LoVo (cell line): ENCODE measurements at places on chromosomes 5 and 9.

DNA sequence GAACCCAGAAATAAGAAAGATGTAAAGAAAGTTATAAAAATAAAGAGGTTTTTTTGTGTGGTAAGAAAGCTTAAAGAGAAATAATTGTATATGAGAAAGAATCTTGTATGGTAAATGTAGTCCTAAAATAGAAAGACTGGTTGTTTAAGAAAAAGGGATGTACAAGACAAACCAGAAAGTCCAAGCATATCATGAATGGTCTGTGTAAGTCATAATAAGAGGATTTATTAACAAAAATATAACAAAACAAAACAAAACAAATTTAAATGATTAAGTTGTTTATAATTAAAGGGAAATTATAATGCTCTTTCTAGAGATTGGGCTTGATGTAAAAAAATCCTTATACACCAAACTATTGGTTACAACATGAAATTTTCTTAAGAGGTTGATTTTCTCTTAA lies 590.4 kb upstream of the PTGER4 start:
- DNase-seq, result no peak

DNA sequence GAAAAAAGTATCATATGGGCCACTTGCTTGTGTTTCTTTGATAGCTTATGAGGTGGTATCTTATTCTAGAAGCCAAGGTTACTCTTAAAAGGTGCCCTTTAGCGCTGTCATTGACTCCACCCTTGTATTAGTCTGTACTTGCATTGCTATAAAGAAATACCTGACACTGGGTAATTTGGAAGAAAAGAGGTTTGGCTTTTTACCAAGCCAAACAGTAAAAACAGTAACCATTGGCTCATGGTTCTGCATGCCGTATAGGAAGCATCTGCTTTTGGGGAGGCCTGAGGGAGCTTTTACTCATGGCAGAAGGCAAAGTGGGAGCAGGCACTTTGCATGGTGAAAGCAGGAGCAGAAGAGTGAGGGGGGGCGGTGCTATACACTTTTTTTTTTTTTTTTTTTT lies 87.4 kb downstream of the TEK start:
- no peak for DNase-seq

DNA sequence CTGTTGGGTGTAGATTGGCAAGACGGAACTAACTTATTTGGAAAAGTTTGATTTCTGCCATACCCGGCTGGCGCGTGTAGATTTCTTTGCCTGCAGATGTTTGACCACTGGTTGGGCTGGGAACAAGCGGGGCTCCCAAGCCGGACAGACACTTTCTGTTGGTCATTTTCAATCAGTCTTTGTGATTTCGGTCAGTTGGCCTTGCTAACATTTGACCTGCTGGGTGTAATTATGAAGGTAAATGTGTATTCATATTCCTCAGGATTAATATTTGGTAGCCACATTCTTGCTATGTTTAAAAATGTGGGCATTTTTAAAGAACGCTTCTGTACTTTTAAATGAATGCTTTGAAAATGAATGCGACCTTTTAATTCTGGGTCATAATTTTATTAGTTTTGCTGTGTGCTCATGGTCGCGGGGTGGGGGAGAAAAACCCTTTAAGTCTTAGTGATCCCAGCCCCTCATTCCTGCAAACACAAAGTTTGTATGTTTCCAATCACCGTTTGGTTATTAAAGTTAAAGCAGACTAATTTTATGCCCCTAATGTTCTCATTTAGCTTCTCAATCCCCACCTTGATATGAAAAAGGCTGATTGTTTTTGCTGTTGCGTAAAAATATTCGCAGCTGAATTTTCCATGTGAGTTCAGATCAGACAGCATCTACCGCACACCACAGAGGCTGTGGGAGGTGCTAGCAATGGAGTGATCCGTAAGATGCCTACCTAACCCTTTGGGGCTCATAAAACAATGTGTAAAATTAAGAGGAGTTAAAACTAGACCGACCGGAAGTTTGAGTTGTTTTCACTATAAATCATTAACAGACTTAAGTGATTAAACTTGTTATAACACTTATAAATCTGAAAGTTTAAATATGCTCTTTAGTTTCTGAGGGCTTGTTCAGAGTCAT lies 1.5 kb downstream of the RASGRF2 start:
- peak; percentile 86 for DNase-seq

GRCh38 chr5:74316064-74316603 lies 324.4 kb downstream of the ENC1 start:
- peak; percentile 55 for DNase-seq
